ENCODE measurements at places on chromosomes 11 and 22.

- no peak for DNase-seq
Measured at GRCh38 chr11:37718431-37718999, 1120.5 kb upstream of the RAG2 start.

DNA sequence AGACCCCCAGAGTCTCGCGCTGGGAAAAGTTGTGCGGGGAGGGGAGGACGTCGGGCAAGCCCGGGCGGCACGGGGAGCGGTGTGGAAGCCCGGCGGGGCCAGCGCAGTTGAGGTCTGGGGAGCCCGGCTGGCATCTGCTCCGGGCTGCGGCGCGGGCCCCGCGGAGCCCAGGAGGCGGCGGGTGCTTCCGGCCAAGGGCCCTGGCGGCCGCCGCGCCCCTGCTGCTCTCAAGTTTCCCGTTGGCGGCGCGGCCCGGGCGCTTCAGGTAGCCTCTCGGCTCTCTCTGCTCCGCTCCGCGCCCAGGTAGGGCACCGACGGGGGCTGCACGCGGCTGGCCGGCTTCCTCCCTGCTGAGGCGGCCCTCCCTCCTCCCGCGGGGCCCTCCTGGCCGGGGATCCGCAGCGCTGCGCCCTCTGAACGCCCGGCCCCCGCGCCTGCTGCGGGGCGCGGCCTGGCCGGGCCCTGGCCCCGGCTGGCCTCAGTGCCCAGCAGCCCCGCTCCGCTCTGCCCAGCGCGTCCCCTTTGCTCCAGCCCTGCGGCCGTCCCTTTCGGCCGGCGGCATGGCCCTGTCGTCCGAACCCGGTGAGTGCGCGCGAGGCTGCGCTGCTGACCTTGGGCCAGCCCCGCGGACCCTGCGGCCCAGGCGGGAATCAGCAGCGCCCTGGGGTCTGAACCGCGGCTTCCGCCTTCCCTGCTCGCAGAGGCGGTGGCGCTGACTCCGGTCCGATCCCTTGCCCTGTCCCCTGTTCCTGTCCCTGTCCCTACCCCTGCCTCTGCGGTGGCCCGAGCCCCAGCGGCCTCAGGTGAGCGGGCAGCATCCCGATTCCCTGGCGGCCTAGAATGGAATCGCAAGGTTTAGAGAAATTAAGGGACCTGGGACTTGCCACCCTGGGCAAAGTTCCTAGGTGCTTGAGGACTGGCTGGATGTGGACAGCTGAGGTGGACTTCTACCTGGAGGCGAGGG is 4.3 kb upstream of the AMPD3 start:
- no peak for DNase-seq

- no peak for DNase-seq
Measured at GRCh38 chr11:119607726-119608125, 121.3 kb downstream of the NECTIN1 start.

- no peak for DNase-seq
Measured at GRCh38 chr11:116721988-116722387, 50.8 kb downstream of the BUD13 start.

DNA sequence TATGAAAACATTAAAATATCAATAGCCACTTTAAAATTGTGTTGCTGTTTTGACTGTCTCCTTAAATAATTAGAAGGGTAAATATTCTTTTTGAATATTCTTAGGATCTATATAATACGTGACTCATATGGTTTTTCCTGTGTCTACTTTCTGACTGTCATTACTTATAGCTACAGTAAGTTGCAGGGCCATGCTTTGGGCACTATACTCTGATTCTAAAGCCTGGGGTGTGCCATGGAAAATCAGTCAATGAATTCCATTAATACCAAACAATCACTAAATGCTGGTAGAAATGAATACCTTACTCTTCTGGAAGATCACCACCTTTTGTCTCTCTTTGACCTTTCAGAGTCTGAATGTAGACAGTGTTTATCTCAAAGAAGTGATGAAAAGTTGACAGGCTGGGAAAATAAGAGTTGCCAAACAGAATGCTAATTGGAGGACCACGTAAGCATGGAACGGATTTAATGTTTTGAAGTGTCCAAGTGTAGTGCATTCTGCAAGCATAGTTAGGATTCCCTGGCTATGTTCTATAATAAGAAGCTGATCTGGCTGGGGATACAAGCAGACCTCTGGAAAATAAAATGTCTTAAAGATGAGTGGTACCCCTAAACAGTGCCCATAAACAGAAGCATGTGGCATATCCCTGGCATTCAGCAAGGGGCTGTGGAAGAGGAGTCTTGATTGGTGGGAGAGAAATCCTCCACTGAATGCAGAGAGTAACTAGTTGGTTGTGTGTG is 16.8 kb downstream of the LUZP2 start:
- no peak for DNase-seq

- DNase-seq, result no peak
Measured at GRCh38 chr11:96090711-96091110, 166.8 kb upstream of the MTMR2 start.

GRCh38 chr11:36077886-36078685 is 134.2 kb downstream of the LDLRAD3 start:
- no peak for DNase-seq

DNA sequence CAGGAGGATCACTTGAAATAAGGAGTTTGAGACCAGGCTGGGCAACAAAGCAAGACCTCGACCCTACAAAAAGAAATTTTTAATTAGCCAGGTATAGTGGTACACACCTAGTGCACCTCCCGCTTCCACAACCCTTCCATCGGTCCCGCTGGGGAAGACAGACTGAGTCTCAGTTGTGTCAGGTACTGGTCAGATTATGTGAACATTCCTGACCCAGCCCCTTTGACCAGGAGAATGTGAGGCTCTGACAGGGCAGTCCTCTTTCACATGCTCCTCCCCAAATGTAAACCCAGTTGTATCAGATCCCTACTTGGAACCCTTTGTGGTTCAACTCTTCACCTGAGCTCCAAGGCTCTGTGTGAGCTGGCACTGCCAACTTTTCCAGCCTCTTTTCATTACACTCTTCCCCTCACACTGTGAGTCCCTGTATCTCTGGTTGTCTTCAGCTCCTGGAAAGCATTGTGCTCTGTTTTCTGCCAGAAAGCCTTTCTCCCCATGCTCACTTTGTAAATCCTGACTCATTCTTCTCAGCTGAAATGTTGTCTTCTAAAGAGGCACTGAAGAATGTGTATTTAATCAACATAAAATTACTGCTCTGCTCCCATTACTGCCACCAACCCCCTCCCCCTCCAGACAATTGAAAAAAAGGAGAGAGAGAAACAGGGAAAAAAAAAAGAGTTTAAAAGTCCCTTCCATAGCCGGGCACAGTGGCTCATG is 2.1 kb upstream of the TTLL12 start:
- no peak for DNase-seq

- DNase-seq, result no peak
Measured at GRCh38 chr11:118318581-118319336, 14.2 kb downstream of the CD3E start.

- DNase-seq, result no peak
Measured at GRCh38 chr11:63762654-63763495, 5.7 kb downstream of the ZFTA start.

- peak; percentile 50 for DNase-seq
Measured at GRCh38 chr11:44555031-44555800, 10.2 kb upstream of the CD82 start.

DNA sequence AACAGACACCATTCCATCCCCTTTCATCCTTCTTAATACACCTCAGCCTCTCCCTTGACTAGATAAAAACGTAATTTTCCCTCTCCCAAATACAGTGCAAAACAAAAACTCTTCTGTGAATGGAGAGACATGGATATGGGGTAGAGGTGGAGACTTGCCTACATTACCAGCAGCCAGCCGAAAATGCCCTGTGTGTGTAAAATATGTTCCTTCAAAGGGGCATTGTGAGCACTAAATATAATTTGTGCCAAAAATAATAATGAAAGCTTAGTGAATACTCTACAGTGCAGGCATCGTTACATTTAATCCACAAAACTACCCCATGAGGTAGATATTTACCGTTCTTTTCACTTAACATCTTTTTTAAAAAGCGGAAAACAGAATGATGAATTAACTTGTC is 1.0 kb upstream of the TRIM44 start:
- no peak for DNase-seq

DNA sequence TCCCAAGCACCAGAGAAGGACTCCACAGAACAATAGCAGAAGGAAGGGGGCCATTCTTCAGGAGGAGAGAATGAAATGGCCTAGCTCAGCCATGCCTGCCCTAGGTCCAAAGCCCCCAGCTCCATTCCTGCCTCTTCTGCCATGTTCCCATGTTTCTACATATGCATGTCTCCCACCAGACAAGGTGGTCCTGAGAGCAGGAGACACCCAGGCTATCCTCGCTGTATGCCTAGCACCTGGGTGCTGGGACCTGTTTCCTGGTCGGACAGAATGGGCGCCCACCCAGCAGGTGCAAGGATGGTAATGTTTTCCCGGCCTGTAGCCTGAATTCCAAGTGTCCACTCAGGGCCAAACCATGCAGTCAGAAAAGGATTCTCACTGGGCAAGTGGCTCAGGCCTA is 30.2 kb upstream of the SLC35C1 start:
- no peak for DNase-seq

- peak; percentile 29 for DNase-seq
Measured at GRCh38 chr22:39179841-39180335, 27.4 kb upstream of the CBX7 start.

GRCh38 chr11:84819537-84819936 is 807.6 kb downstream of the DLG2 start:
- no peak for DNase-seq

DNA sequence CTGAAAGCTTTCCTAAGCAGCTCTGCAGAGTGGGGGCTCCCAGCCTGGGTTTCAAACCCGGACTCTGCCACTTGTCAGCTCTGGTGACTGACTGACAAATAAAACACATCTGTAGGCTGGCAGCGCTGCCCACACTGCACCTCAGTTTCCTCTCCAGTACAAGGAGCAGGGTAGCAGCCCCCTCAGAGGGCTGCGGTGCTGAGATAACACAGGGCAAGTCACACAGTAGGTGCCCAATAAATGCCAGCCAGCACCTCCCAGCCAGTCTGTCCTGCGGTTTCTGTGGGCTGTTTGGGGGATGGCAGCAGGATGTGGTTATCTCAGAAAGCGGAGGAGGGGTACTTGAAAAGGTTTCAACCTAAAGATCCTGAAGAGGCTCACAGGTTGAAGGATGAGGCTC is 1.5 kb downstream of the SYT12 start:
- no peak for DNase-seq

- DNase-seq, result no peak
Measured at GRCh38 chr11:130402570-130402969, 25.8 kb downstream of the ADAMTS8 start.

DNA sequence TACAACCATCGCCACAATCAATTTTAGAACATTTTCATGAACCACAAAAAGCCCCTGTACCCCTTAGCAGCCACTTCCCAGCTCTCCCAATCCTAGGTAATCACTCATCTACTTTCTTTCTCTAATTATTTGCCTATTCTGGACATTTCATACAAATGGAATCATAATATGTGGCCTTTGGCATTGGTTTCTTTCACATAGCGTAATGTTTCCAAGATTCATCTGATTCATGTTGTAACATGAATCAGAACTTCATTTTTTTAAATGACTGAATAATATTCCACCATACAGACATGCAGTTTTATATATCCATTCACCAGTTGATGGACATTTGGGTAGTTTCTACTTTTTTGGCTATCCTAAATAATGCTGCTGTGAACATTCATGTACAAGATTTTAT is 56.2 kb upstream of the RCN1 start:
- DNase-seq, result no peak

GRCh38 chr11:109426442-109427240 is 4.7 kb downstream of the C11orf87 start:
- DNase-seq, result no peak
